ENCODE measurements at places on chromosomes 2 and 18.

GRCh38 chr2:160315337-160315736, 115.3 kb upstream of the ITGB6 start:
- no peak for DNase-seq

- DNase-seq: no peak
Measured at GRCh38 chr2:156229724-156230362, 102.7 kb downstream of the NR4A2 start.

GRCh38 chr2:2899826-2900225, 477.8 kb downstream of the EIPR1 start:
- no peak for DNase-seq

- DNase-seq: no peak
Measured at GRCh38 chr2:557635-558301, 119.4 kb downstream of the TMEM18 start.

GRCh38 chr2:141062443-141062842, 1068.4 kb downstream of the LRP1B start:
- peak; percentile 45 for DNase-seq

GRCh38 chr18:35756506-35757117, 175.1 kb downstream of the GALNT1 start:
- peak; percentile 83 for DNase-seq

GRCh38 chr18:4130734-4131719, 324.1 kb downstream of the DLGAP1 start:
- DNase-seq: peak; percentile 65

- DNase-seq: peak; percentile 11
Measured at GRCh38 chr2:142682528-142682927, 194.9 kb upstream of the KYNU start.

DNA sequence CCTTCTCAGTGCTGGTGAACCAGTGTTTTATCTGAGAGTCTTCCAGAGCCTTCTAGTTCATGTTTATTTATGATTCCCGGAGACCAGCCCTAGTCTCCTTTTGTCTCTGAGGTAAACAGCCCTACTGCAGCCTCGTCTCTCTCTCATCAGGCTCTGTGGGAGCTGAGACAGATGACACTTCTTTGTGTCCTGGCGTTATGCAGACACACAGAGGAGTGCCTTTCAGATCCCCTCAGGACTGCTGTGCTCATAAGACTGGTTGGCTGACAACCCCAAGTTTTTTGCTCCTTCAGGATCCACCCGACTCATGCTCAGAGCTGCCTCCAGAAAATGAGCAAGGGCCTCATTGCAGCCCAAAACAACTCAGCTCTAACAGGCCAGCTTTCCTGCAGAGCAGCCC, 523.8 kb upstream of the SPHKAP start:
- no peak for DNase-seq

GRCh38 chr2:207504513-207505170, 25.1 kb upstream of the CREB1 start:
- no peak for DNase-seq

- DNase-seq: no peak
Measured at GRCh38 chr2:96524482-96525210, 11.9 kb upstream of the ARID5A start.

DNA sequence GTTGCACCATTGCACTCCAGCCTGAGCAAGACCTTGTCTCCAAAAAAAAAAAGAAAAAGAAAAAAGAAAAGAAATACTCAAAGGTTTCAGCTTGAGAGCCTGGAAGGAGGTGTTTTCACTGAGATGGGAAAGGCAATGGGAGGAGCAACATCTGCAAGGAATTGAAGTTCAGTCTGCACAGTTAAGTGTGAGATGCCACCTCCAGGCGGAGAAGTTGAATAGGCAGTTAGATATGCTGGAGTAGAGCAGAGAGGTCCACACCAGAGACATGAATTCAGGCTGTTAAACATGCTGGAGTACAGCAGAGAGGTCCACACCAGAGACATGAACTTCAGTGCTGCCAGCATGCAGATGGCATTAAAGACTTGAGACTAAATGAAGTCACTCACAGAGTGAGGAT, 41.4 kb upstream of the DTNB start:
- no peak for DNase-seq

GRCh38 chr2:191304939-191305875, 60.0 kb downstream of the MYO1B start:
- no peak for DNase-seq

DNA sequence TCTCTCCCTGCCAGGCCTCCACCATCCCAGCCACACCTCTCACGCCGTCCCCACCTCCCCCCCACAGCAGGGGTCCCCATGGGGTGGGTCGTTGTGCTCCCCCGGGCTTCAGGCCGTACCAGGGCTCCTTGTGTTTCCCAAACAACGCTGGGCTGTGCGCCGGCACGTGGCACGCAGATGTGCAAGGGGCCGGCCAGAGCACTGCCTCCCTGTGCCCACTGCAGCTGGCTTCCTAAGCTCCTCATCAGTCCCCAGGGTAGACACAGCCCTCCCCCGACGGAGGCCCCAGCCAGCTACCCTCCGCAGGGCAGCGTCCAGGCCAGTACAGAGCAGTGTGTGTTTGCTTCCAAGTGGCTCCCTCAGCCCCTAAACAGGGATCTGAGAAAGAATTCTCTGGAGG, 34.0 kb downstream of the BIN1 start:
- peak; percentile 93 for DNase-seq

DNA sequence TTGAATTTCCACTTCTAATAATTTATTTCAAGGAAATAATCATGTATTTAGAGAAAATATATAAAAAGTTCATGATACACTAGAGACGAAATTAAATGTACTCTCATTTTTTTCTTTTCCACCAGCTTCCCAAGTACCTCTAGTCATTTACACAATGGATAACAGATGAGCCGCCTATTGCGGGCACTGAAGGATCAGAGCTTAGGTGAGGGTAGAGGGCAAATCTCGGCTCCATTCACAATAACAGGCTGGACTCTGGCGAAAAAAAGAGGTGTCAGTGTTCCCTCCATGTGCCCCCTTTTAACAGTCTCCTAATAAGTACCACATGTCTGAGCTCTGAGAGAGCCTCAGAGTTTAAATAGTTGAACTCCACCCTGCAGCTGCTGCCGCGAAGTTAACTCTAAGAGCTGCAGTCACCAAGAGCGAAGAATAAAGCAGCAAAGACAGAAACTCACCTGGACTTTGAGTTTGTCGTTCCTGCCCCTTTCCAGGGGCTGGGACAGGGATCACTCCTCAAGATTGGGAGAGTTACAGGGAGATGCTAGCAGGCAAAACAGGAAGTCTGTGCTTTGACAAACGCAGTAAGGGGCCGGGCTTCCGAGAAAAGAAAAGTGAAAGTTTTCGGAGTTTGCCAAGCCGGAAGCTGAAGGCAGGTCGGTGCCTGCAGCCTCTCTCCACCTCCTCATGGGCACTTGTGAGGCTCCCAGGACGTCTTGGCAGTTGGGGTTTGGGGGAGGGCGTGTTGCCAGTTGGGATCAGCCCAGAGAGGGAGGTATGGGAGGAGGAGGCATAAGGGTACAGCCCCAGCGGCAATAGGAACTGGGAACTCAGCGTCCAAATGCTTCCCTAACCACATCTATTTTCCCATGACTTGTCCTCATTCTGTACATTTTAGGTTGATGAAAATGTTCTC, at the start of gene SP110:
SP110 (minus strand) TSS at position 566 of the 913 bp plus-strand sequence. CDS start 3,057 bp downstream, outside the sequence.
- peak; percentile 88 for DNase-seq

GRCh38 chr2:47119001-47119400, 36.1 kb downstream of the STPG4 start:
- no peak for DNase-seq

GRCh38 chr2:178250429-178250828, 56.1 kb downstream of the OSBPL6 start:
- DNase-seq: peak; percentile 42

- no peak for DNase-seq
Measured at GRCh38 chr2:212694398-212694797, 155.8 kb upstream of the ERBB4 start.

DNA sequence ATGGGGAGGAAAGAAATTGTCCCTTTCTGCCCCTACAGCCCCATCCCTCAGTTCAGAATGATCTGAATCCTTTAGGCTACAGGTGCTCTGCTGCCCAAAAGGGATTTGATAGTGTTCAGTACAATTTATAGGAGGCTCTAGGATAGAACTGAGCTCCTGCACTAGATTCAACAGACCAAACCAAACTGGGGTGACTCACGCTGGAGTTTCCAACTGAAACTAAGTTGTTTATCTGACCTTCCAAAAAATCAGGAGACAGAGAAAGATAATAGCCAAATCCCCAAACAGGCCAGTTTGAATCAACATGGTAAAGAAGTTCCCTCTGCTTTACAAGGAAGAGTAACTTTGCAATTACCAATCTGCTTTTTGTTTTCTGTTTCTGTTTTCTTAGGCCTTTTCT, 72.7 kb upstream of the MBOAT2 start:
- no peak for DNase-seq

DNA sequence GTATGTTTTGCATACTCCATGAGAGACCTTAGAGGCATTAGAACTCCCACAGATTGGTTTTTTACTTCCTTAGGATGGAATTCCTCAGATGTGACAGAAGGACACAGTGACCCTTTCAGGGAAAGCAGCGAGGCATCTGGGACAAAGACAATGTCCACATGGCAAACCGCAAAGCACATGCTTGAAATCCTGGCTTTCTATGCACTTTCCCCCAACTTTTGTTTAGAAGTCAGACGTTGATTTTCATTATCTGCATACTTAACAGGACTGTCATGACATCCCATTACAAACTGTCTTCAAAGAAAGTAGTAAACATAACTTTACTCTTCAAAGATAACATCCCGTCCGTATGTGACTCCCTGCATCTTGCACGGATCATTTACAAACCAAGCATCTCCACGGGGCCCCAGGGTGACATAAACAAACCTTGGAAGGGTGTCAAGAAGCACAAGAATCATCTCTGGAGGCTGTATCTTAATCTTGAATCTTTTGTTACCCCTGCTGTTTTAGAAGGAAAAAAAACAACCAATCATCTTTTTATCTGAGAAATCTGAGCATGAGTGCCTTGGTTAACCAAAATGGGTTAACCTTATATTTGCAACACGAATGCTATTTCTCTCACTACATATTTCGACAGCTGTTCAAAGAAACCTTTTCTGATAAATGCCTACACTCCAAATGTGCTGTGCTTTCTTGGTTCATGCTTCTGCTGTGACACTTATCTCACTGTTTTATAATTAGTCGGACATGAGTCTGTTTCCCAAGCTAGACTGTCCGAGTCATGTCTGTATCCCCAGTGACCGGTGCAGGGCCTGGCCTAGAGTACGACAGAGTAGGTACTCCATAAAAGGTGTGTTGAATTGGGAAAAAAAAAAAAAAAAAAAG, 90.8 kb downstream of the CCBE1 start:
- no peak for DNase-seq

DNA sequence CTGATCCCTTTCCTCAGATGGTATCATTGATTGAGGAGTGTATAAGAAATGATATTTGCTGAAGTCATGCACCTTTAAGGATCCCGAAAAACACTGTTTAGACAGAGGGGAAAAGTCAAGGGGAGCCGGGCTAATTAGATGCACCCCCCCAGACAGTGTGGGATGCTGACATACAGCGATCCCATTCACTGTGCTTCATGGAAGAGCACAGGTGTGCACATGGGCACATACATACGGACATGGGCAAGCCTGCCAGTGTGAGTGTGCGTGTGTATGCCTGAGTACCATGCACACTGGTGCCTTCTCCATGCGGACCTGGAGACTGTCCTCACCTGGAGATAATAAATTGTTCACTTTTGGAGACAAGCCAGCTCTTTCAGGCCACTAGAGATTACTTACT, 22.6 kb downstream of the MEIS1 start:
- DNase-seq: no peak

DNA sequence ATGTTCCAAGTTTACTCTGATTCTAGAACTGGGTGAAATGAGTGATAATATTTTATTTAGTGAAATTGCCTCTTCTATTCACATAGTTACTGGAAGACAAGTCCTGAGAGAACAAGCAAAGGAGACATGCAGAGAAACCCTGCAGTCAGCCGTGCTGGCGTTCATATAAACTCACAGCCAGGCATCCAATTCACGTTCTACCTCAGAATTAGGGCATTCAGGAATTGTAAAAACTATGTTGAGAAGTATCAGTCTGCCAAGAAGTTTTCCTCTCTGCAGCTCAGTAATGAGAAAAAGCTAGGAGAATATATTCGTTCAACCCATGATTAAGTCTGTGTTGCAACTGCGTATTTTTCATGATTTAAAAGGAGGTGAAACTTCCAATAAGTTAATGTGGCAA, 156.2 kb upstream of the DSEL start:
- no peak for DNase-seq

DNA sequence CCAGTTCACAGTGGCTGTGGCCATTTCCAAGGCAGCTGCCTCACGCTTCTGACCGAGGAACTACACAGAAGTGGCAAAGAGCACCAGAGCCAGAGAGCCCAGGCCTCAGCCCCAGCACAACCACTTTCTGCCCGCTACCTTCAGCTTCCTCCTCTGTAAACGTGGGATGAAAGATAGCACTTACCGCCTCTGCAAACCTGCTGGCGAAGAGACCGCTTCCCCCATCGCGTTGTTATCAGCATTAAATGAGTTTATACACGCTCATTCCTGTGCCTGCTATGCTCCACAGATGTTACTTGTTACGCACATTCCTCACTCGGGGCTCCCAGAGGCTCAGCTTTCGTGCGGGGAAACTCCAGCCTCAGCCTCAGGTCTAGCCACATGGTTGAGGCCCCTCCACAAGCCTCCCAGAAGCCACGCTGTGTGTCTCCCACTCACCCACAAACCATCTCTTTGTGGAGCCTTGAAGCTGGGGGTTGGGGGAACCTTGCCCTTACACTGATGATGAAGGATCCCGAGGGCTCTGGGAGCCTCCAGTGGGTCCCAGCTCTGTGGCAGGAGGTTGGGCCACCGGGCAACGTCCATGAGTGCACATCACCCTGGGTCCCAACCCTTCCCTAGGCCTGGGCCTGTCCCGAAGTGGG, 63.3 kb upstream of the SMAD7 start:
- DNase-seq: no peak

- DNase-seq: no peak
Measured at GRCh38 chr2:215653344-215654030, 217.6 kb upstream of the FN1 start.

DNA sequence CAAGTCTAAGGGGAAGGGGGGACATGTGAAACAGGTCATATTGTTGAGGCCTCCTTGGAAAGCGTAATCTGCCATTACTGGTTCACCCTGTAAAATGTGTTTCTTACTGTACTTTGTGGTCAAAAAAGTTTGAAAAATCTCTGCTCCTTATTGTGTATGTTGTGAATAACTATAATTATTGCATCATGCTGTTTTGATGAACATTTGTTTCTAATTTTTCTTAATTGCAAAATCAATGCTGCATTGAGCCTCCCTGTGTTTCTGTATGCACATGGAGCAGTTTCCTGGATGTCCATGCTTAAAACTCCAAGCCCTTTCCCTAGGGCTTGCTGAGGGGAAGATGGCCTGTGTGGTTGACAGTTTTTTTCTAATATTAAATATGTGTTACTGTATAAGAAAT, 158.6 kb downstream of the RNF144A start:
- DNase-seq: no peak

DNA sequence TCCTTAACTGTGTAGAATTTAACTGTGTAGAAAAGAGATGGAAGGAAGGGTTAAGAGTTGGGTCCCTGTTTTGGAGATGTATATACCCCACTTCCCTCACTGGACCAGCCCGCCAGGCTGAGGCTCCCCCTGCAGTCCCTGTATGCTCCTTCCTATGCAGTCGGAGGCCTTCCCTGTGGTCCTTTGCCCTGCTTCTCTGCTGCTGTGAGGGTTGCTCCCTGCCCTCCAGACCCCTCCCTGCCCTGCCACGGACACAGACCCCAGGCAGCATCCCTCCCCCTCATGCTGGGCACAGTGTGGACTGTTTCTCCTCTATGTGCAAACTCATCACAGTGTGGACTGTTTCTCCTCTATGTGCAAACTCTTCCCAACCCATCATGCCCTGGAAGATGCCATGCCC, 88.7 kb downstream of the TGOLN2 start:
- no peak for DNase-seq

Data from pons (tissue), 1 donor.